Activated CD8-positive, alpha-beta T cell treated with anti-CD3 and anti-CD28 coated beads, Interleukin-2, amount 10 ng/mL, durations not matched to agents 7 days and 5 days (primary cell): ENCODE measurements at places on chromosomes 16 and 17. TPM values are rescaled to one million over a fixed set of nuclear protein-coding genes. Genes with fewer than 3 reads are reported as not detected.
A peak's percentile ranks its signal among the peaks of the same experiment; 100 is the strongest.

Gene LGALS9B
- 0.47 TPM for total RNA-seq

Gene SLC46A1
- 2.7 TPM for total RNA-seq

Gene C17orf78
- not detected for total RNA-seq

Gene OTOA
- not detected for total RNA-seq

Gene RCVRN
- total RNA-seq = not detected

GRCh38 chr17:75588596-75589011, 1.0 kb downstream of the MYO15B start:
- peak overlapping the region; percentile 66 for H3K27ac ChIP-seq
- no peaks in the 10 kb centered on the region for H3K36me3 ChIP-seq
- peak overlapping the region; percentile 46 for H3K4me3 ChIP-seq
- DNase-seq = no peak

GRCh38 chr16:12958366-12958765, 57.0 kb downstream of the SHISA9 start:
- DNase-seq = no peak
- no peaks in the 10 kb centered on the region for H3K4me1 ChIP-seq

DNA sequence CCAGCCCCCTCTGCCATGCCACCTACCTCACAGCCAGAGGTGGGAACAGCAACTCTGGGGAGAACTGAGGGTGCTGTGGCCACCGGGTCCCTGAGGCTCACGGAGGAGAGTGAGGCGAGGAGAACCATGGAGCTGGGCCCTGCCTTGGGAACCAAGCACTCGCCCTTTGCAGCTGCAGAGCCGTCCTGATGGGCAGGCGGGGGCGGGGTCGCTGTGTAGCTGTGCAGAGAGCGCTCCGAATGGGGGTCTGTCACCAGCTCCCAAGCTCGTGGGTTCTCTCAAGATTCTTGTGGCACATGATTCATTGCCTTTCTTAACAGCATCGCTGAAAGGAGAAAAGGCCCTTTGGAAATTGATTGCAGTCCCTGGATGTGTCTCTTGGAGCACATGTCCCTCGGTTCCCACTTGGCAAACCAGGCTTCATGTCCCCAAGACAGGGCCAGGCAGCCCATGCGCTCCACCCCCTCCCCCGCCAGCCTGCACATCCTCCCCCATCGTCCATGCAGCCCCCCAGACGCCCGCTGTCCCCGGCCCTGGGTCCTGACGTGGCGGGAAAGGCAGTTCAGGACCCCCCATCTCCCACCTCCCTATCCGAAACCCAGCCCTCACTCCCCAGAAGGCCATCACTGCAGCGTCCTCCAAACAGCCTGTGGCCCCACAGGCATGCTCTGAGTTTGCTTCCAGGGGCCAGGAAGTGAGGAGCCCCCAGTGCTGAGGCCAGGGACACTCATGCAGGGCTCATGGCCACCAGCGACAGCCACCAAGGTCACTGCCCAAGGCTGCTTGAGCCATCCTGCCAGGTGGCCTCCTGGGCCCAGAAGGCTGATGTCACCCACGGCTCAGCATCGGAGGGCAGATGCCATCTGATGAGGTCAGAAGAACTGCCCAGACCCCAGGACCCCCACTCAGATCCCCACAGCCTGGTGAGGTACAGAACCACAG, 20.6 kb upstream of the CHMP6 start:
- no peak overlapping the region for H3K27ac ChIP-seq
- peak overlapping the region; percentile 5 for H3K4me3 ChIP-seq
- peaks cover 4% of the 10 kb centered on the region for H3K36me3 ChIP-seq
- no peak for DNase-seq

- peaks cover 36% of the 10 kb centered on the region for H3K4me1 ChIP-seq
- H3K4me3 ChIP-seq = no peak overlapping the region
- DNase-seq = no peak
- H3K27me3 ChIP-seq = no peaks in the 10 kb centered on the region
- no peaks in the 10 kb centered on the region for H3K36me3 ChIP-seq
- H3K27ac ChIP-seq = no peak overlapping the region
Measured at GRCh38 chr17:21272881-21273792, 11.4 kb upstream of the MAP2K3 start.

GRCh38 chr17:7084088-7084487, 4.0 kb upstream of the CLEC10A start:
- peaks cover 34% of the 10 kb centered on the region for H3K27me3 ChIP-seq
- peaks cover 36% of the 10 kb centered on the region for H3K4me1 ChIP-seq
- H3K4me3 ChIP-seq = no peak overlapping the region
- H3K36me3 ChIP-seq = no peaks in the 10 kb centered on the region
- H3K27ac ChIP-seq = no peak overlapping the region

GRCh38 chr16:73171380-73171779, 123.5 kb upstream of the ZFHX3 start:
- H3K4me1 ChIP-seq = peaks cover 4% of the 10 kb centered on the region
- no peak for DNase-seq
- H3K36me3 ChIP-seq = no peaks in the 10 kb centered on the region

GRCh38 chr16:48441106-48441505, 55.9 kb upstream of the SIAH1 start:
- H3K4me3 ChIP-seq = no peak overlapping the region
- peaks cover 2% of the 10 kb centered on the region for H3K27me3 ChIP-seq
- H3K4me1 ChIP-seq = peaks cover 3% of the 10 kb centered on the region
- no peak overlapping the region for H3K27ac ChIP-seq
- DNase-seq = no peak

GRCh38 chr16:65684230-65684629, 562.4 kb upstream of the CDH11 start:
- no peak overlapping the region for H3K27ac ChIP-seq
- no peak overlapping the region for H3K4me3 ChIP-seq

DNA sequence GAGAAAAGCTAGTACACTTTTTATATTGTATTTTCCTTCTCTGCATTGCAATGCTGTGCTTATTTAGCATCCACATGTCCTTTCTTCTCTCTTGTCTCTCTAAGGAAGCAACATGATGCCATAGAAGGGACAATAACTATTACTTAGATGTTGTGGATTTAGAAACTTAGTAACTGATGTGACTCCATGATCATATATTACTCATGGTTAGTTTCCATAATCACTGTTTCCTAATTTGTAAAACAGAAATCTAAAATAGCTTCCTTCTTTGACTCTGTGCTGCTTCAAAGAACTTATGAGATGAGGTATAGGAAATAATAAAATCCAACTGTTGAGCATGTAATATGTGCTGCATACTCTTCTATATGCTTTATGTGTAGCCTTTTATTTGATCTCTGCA, 6.6 kb upstream of the ABCA5 start:
- no peak overlapping the region for H3K27ac ChIP-seq
- DNase-seq = no peak
- H3K36me3 ChIP-seq = no peaks in the 10 kb centered on the region

DNA sequence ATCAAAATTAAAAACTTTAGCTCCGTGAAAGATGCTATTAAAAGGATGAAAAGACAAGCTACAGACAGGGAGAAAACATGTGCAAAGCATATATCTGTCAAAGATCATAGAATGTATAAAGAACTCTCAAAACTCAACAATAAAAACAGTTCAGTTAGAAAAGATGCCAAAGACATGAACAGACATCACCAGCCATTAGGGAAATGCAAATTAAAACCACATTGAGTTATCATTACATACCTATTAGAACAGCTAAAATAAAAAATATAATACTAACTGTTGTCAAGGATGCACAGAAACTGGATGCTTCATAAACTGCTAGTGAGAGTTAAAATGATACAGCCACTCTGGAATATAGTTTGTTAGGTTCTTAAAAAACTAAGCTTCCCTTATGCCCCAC, 58.8 kb downstream of the NFATC3 start:
- no peak overlapping the region for H3K4me3 ChIP-seq
- peaks cover 24% of the 10 kb centered on the region for H3K4me1 ChIP-seq
- no peaks in the 10 kb centered on the region for H3K27me3 ChIP-seq
- H3K36me3 ChIP-seq = peaks cover 60% of the 10 kb centered on the region
- no peak overlapping the region for H3K27ac ChIP-seq

DNA sequence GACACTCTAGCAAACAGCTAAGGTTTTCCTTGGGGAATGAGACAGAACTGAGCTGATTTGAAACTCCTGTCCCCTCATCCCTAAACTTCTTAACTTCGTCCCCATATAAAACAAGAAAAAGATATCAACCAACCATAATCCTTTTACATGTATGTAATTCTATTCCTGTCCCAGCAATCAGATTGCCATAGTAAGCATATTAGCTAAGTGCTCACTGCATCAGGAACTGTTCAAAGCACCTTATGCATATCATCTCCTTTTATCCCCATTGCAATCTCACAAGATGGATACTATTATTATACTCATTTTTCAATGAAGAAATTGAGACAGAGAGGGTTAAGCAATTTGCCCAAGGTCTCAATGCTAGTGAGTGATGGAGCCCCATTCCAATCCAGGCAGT, 6.8 kb downstream of the KIF18B start:
- H3K4me1 ChIP-seq = peaks cover 50% of the 10 kb centered on the region
- no peak overlapping the region for H3K27ac ChIP-seq
- H3K27me3 ChIP-seq = no peaks in the 10 kb centered on the region
- no peak overlapping the region for H3K4me3 ChIP-seq
- peaks cover 65% of the 10 kb centered on the region for H3K36me3 ChIP-seq

DNA sequence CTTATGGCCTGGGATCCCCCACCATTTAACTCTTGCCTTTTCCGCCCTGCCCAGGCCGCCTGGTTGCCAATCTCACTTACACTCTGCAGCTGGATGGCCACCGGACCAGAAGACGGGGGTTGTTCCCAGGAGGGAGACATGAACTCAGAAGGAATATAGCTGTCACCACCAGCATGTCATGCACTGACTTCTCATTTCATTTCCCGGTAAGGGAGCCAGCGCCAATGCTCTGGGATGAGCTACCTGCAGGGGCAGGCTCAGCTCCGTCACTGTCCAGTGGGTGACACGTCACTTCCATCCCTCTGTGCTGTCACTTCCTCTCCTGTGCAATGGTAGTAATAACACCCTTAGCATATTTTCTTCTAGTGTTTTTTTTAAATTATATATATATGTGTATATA, 26.7 kb downstream of the ITGAL start:
- no peaks in the 10 kb centered on the region for H3K27me3 ChIP-seq
- H3K36me3 ChIP-seq = peaks cover 49% of the 10 kb centered on the region
- peak overlapping the region; percentile 14 for H3K27ac ChIP-seq
- H3K4me1 ChIP-seq = peaks cover 11% of the 10 kb centered on the region

GRCh38 chr17:31015639-31016038, 44.8 kb downstream of the RNF135 start:
- peaks cover 12% of the 10 kb centered on the region for H3K27me3 ChIP-seq
- H3K27ac ChIP-seq = no peak overlapping the region
- DNase-seq = no peak
- H3K36me3 ChIP-seq = no peaks in the 10 kb centered on the region
- no peak overlapping the region for H3K4me3 ChIP-seq

DNA sequence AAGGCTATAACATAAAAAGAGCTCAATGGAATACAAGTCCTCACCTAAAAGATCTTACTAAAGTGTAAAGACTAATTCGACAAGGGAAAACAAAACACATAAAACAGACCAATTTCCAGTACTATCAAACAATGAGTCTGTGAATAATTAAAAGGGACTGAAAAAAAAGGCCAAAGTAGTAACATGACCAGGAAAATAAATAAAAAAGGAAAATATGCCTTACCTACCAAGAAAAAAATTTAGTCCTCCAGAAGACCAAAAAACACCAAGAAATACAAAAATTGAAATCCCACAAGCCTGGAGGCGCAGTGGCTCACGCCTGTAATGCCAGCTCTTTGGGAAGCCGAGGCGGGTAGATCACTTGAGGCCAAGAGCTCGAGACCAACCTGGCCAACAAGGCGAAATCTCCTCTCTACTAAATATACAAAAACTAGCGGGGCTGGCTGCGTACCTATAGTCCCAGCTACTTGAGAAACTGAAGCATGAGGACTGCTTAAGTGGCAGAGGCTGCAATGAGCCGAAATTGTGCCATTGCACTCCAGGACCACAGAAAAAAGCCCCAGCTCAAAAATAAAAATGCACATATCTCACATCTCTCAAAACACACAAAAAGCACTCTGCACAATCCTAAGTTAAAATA, 60.8 kb downstream of the TEX14 start:
- H3K4me1 ChIP-seq = peaks cover 10% of the 10 kb centered on the region
- H3K36me3 ChIP-seq = no peaks in the 10 kb centered on the region
- H3K27me3 ChIP-seq = peaks cover under 1% of the 10 kb centered on the region
- no peak overlapping the region for H3K27ac ChIP-seq

DNA sequence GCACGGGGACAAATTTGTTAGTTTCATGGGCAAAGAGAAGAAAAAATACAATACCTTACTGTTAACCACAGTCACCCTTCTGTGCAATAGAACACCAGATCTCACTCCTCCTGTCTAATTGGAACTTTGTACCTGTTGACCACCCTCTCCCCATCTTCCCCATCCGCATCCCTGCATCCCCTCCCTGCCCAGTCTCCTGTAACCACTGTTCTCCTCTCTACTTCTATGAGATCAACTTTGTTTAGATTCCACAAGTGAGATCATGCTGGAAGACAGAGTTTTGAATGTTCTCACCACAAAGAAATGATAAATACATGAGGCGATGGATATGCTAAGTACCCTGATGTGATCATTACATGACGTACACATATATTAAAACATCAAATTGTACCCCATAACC, 47.7 kb downstream of the CLEC16A start:
- peak overlapping the region; percentile 37 for H3K27ac ChIP-seq
- DNase-seq = no peak
- no peak overlapping the region for H3K4me3 ChIP-seq
- peaks cover 73% of the 10 kb centered on the region for H3K36me3 ChIP-seq
- peaks cover 89% of the 10 kb centered on the region for H3K4me1 ChIP-seq
- no peaks in the 10 kb centered on the region for H3K27me3 ChIP-seq

DNA sequence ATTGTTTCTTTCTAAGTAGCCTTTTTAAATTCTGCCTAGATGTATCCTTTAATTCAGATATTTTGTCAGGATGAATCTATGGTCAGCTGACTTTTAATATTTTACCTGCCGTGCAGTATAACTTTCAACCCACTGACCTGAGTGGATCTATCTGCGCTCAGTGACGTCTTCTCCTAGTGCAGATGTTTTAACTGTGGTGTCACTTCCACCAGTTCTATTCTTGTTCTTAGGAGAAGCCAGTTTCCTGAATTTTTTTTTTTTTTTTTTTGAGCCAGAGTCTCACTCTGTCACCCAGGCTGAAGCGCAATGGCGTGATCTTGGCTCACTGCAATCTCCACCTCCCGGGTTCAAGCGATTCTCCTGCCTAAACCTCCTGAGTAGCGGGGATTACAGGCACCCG, 5.0 kb upstream of the TM4SF5 start:
- no peak overlapping the region for H3K27ac ChIP-seq
- H3K4me3 ChIP-seq = no peak overlapping the region
- H3K4me1 ChIP-seq = peaks cover 18% of the 10 kb centered on the region
- peaks cover 12% of the 10 kb centered on the region for H3K27me3 ChIP-seq
- H3K36me3 ChIP-seq = no peaks in the 10 kb centered on the region
